CD8-positive, alpha-beta memory T cell (primary cell): ENCODE measurements at places on chromosomes 1 and 21. TPM values are rescaled to one million over a fixed set of nuclear protein-coding genes. Genes with fewer than 3 reads are reported as not detected.

DNA sequence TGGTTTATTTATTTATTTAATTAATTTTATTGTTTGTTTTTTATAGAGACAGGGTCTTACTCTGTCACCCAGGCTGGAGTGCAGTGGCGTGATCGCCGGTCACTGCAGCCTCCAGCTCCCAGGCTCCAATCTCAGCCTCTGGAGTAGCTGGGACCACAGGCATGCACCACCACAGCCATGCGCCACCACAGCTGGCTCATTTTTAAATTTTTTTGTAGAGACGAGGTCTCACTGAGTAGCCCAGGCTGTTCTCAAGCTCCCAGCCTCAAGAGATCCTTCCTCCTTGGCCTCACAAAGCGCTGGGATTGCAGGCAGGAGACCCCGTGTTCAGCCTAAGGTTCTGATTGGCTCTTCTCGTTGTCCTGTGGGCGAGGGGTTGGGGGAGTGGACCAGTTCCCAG lies 22.1 kb downstream of the UMODL1 start:
- peaks cover 19% of the 10 kb centered on the region for H3K4me1 ChIP-seq
- DNase-seq = no peak
- no peaks in the 10 kb centered on the region for H3K36me3 ChIP-seq
- H3K27ac ChIP-seq = no peak overlapping the region

DNA sequence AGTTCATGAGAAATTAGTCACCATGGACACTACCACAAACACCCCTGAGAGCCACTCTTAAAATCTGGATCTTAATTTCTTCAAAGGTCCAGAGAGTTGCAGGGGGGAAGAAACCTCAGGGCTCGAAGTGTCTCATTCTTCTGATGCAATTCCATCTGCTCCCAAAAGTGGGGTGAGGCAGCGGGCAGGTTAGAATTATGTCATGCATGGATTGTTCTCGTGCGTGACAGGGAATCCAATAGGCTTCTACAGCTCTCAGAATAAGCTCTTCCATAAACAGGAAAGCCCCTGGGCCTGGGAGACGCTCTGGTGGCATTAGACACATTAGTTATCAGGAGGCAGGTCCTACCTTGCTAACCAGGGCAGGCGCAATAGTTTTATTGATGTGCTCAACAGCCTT lies 8.4 kb downstream of the ENO1 start:
- peaks cover 40% of the 10 kb centered on the region for H3K4me1 ChIP-seq
- DNase-seq = no peak
- H3K27me3 ChIP-seq = no peaks in the 10 kb centered on the region
- H3K36me3 ChIP-seq = peaks cover 88% of the 10 kb centered on the region
- H3K4me3 ChIP-seq = no peak overlapping the region
- H3K27ac ChIP-seq = no peak overlapping the region

GRCh38 chr21:29640080-29640508 lies 299.7 kb downstream of the GRIK1 start:
- DNase-seq = no peak
- H3K4me1 ChIP-seq = no peaks in the 10 kb centered on the region
- peak overlapping the region; percentile 79 for H3K27ac ChIP-seq
- no peaks in the 10 kb centered on the region for H3K27me3 ChIP-seq
- H3K36me3 ChIP-seq = no peaks in the 10 kb centered on the region
- no peak overlapping the region for H3K4me3 ChIP-seq

DNA sequence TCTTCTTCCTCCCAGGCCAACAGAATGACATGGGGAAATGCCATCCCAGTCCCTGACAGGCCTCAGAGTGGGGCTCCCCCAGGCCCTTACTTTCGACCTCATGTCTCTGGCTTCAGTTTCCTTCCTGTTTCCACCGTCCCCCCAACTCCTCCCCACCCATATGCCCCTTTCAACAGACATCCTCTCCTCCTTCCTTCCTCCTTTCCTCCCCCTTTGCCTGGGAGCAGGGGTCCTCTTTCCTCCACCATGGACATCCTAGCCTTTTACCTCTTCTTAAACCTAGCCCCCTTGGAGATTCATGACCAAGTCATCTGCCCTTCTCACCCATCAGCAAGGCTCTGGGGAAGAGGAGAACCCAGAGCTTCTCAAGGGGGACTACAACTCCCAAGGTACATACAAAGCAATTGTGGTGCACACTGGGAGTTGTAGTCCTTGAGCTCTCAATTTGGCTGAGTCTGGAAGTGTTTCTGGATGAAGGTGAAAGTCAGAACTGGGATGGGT lies 4.0 kb downstream of the ZBTB7B start:
- H3K27me3 ChIP-seq = no peaks in the 10 kb centered on the region
- H3K27ac ChIP-seq = no peak overlapping the region
- DNase-seq = no peak
- no peaks in the 10 kb centered on the region for H3K36me3 ChIP-seq
- peaks cover 68% of the 10 kb centered on the region for H3K4me1 ChIP-seq

Gene VANGL2
- total RNA-seq = 0.07 TPM

- no peaks in the 10 kb centered on the region for H3K4me1 ChIP-seq
- no peaks in the 10 kb centered on the region for H3K27me3 ChIP-seq
- DNase-seq = peak; percentile 8
- no peak overlapping the region for H3K4me3 ChIP-seq
- H3K27ac ChIP-seq = no peak overlapping the region
- no peaks in the 10 kb centered on the region for H3K36me3 ChIP-seq
Measured at GRCh38 chr1:176073524-176074157, 133.4 kb downstream of the COP1 start.

GRCh38 chr1:204465546-204466415 lies 28.8 kb downstream of the PIK3C2B start:
- peaks cover 7% of the 10 kb centered on the region for H3K36me3 ChIP-seq
- H3K27ac ChIP-seq = no peak overlapping the region
- H3K4me1 ChIP-seq = peaks cover 43% of the 10 kb centered on the region
- no peak overlapping the region for H3K4me3 ChIP-seq
- H3K27me3 ChIP-seq = no peaks in the 10 kb centered on the region

GRCh38 chr1:184294101-184294500 lies 92.7 kb upstream of the C1orf21 start:
- DNase-seq = no peak
- no peak overlapping the region for H3K27ac ChIP-seq
- no peaks in the 10 kb centered on the region for H3K36me3 ChIP-seq
- no peak overlapping the region for H3K4me3 ChIP-seq
- no peaks in the 10 kb centered on the region for H3K27me3 ChIP-seq
- no peaks in the 10 kb centered on the region for H3K4me1 ChIP-seq

Gene SLC26A9
- not detected for total RNA-seq

Gene ARHGAP30
- total RNA-seq = 147 TPM

- no peak overlapping the region for H3K4me3 ChIP-seq
- no peak for DNase-seq
- peaks cover 15% of the 10 kb centered on the region for H3K27me3 ChIP-seq
- H3K36me3 ChIP-seq = no peaks in the 10 kb centered on the region
- H3K27ac ChIP-seq = no peak overlapping the region
- no peaks in the 10 kb centered on the region for H3K4me1 ChIP-seq
Measured at GRCh38 chr1:210252621-210253051, 20.0 kb downstream of the SERTAD4 start.

Gene SPRR2F
- not detected for total RNA-seq

Gene OR2W3
- total RNA-seq = not detected

DNA sequence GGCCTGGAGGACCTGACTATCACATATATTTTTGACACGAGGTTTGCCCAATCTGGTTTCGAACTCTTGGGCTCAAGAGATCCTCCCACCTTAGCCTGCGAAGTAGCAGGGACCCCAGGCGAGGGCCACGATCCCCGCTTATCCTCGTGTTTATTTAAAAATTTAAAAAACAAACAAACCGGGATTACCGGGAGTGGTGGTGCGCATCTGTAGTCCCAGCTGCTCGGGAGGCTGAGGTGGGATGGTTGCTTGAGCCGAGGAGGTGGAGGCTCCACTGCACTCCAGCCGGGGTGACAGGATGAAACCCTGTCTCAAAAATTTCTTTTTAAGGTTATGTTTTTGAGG lies 452 bp upstream of the EXOSC10 start:
- no peaks in the 10 kb centered on the region for H3K27me3 ChIP-seq
- H3K4me1 ChIP-seq = peaks cover 18% of the 10 kb centered on the region
- peak overlapping the region; percentile 94 for H3K27ac ChIP-seq
- DNase-seq = no peak
- H3K4me3 ChIP-seq = peak overlapping the region; percentile 83

- no peak overlapping the region for H3K27ac ChIP-seq
- no peaks in the 10 kb centered on the region for H3K27me3 ChIP-seq
- no peaks in the 10 kb centered on the region for H3K36me3 ChIP-seq
- H3K4me1 ChIP-seq = no peaks in the 10 kb centered on the region
- no peak for DNase-seq
Measured at GRCh38 chr1:173015629-173016028, 35.1 kb downstream of the TNFSF18 start.

DNA sequence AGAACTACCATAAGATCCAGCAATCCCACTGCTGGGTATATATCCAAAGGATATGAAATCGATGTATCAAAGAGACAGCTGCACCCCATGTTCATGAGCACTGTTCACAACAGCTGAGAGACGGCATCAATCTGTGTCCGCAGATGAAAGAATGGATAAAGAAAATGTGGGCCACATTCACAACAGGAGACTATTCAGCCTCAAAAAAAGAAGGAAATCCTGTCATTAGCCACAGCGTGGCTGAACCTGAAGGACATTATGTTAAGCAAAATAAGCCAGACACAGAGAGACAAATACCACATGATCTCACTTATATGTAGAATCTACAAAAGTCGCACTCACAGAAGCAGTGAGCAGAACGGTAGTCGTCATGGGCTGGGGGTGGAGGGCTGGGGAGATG lies 99.2 kb upstream of the IFFO2 start:
- peaks cover 8% of the 10 kb centered on the region for H3K4me1 ChIP-seq
- no peak for DNase-seq
- H3K27ac ChIP-seq = no peak overlapping the region
- no peak overlapping the region for H3K4me3 ChIP-seq
- H3K36me3 ChIP-seq = no peaks in the 10 kb centered on the region

Gene CFAP74
- total RNA-seq = not detected

- no peaks in the 10 kb centered on the region for H3K4me1 ChIP-seq
- H3K4me3 ChIP-seq = no peak overlapping the region
- peak; percentile 23 for DNase-seq
- H3K36me3 ChIP-seq = no peaks in the 10 kb centered on the region
- peaks cover 23% of the 10 kb centered on the region for H3K27me3 ChIP-seq
Measured at GRCh38 chr1:110554871-110555801, 36.2 kb upstream of the KCNA10 start.

DNA sequence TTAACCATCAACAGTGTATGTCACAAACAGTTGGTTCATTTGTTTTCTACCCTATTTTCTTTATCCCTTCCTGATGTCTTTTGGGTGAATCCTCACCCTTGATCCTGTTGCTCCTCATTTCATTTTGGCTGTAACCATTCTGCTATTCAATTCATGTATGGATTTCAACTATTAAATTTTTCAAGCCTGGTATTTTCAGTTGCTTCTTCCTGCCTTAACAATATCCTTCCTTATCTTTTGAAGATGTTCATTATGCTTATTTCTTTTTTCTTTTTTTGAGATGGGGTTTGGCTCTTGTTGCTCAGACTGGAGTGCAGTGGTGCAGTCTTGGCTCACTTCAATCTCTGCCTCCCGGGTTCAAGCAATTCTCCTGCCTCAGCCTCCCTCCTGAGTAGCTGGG lies 2.8 kb upstream of the RNU5D-1 start:
- H3K4me1 ChIP-seq = peaks cover 14% of the 10 kb centered on the region
- no peaks in the 10 kb centered on the region for H3K36me3 ChIP-seq
- no peak for DNase-seq
- H3K27me3 ChIP-seq = no peaks in the 10 kb centered on the region
- H3K4me3 ChIP-seq = no peak overlapping the region

DNA sequence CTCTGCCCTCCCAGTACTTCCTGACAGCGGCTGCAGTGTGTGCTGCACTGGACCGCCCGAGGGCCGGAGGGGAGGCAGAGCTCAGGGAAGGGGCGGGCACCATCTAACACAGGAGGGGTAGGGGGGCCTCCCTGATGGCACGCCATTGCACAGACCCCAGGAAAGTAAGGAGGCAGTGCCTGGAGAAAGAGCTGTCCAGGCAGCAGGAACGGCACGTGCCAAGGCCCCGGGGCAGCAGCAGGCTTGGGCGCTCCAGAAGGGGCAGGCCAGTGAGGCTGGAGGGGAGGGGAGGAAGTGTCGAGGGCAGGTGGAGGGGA lies 110.7 kb downstream of the CRYAA start:
- H3K36me3 ChIP-seq = no peaks in the 10 kb centered on the region
- H3K4me3 ChIP-seq = no peak overlapping the region
- peaks cover 12% of the 10 kb centered on the region for H3K27me3 ChIP-seq
- no peak overlapping the region for H3K27ac ChIP-seq

GRCh38 chr1:111318523-111318922 lies 27.9 kb downstream of the CHIA start:
- peaks cover 12% of the 10 kb centered on the region for H3K4me1 ChIP-seq
- no peak overlapping the region for H3K4me3 ChIP-seq
- DNase-seq = no peak
- H3K27me3 ChIP-seq = no peaks in the 10 kb centered on the region
- no peak overlapping the region for H3K27ac ChIP-seq

GRCh38 chr1:19866758-19867157 lies 15.4 kb upstream of the OTUD3 start:
- no peak overlapping the region for H3K4me3 ChIP-seq
- no peaks in the 10 kb centered on the region for H3K36me3 ChIP-seq
- H3K4me1 ChIP-seq = no peaks in the 10 kb centered on the region
- H3K27ac ChIP-seq = no peak overlapping the region
- no peak for DNase-seq
- no peaks in the 10 kb centered on the region for H3K27me3 ChIP-seq

Gene MROH7
- total RNA-seq = not detected

DNA sequence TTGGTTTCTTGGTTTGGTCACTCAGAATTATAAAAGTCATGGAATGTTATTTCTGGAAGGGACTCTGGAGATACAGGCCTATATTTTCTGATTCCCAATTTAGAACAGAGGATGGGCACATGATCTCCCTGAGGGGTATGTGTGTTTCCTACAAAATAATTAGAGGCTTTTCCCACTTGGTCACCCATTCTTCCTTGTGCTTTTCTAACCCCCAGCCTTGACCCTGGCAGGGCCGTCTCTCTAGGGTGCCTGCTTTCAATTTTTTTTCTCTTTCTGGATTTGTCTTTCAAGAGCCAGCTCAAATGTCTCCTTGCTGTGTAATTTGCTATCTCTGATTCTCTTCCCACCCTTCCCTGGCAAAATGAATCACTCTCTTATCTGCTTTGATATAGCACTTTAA lies 131.9 kb downstream of the HLX start:
- no peak overlapping the region for H3K4me3 ChIP-seq
- no peak overlapping the region for H3K27ac ChIP-seq
- no peaks in the 10 kb centered on the region for H3K4me1 ChIP-seq
- no peaks in the 10 kb centered on the region for H3K36me3 ChIP-seq

DNA sequence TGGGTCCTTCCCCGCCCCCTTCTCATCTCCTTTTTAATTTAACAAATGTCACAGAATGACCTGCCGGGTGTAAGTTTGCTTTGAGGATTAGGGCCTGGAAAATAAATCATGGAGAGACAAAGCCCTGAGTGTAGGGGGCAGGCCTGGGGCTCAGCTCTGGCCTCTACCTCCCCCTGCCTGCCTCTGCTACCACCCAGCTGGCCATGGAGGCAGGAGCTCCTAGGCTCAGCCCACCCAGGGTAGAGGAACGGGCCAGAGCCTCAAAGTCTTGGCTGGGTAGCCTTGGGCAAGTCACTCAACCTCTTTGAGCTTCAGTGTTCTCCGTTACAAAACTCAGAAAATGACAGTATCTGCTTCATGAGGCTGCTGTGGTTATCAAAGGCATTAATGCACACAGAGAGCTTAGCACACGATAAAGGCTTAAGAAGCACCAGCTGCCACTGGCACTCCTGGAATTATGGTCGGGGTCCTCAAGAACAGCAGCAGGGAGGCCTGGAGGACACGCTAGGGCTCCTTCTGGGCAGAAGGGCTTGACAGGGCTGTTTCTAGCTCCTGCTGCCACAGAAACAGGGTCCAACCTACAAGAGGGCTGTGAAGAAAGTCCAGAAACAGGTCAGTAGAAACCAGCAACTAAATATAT lies 39.0 kb downstream of the LRP8 start:
- H3K27ac ChIP-seq = no peak overlapping the region
- no peak overlapping the region for H3K4me3 ChIP-seq
- DNase-seq = no peak
- H3K36me3 ChIP-seq = no peaks in the 10 kb centered on the region
